ENCODE measurements at places on chromosomes 3 and 15.

DNA sequence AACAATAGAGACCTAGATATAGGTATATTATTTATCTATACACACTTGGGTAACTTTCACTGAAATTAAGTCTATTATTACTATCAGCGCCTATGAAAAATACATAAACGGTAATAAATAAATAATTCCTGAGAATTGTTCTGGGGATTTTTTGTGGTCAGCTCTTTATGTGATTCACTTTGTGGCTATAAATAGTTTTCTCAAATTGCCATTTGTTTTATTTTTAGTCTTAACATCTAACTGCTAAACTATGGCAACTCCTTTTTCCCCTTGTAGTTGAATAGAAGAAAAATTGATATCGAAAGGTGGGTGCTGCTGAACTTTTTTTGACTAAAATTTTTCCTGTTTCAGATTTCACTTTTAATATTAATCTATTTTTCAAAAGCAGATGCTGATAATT lies 189.0 kb downstream of the VGLL3 start:
- DNase-seq, result no peak

DNA sequence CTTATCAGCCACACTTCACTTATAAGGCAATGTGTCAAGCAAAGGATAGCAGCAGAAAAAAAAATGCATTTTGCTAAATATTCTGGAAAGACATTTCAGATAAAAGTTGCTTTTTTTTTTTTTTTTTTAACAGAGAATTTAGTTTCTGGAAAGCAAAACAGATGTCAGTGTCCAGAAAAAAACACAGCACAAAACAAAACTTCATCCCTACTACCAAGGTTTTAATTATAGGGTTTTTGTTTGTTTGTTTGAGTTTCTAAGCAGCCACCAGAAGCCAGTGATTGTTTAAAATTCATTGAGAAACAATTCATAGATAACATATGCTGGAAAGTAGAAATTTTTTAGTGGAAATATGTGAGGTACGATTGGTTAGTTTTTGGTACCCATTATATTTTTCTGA lies 1202.7 kb downstream of the OTOL1 start:
- no peak for DNase-seq

DNA sequence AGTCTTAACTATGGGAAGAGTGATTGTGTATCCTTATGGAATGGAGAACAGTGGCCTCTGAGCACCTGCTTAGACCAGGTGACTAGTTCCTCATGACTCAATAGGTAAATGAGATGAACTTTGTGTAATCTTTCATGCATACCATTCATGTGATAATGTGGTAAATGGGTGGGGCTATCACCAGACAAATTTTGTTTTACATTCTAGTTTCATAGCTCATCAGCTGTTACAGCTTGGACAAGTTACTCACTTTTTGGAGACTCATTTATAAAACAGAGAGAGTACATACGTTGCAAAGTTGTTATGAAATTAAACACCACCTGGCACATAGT lies 103.7 kb upstream of the TGFBR2 start:
- no peak for DNase-seq

DNA sequence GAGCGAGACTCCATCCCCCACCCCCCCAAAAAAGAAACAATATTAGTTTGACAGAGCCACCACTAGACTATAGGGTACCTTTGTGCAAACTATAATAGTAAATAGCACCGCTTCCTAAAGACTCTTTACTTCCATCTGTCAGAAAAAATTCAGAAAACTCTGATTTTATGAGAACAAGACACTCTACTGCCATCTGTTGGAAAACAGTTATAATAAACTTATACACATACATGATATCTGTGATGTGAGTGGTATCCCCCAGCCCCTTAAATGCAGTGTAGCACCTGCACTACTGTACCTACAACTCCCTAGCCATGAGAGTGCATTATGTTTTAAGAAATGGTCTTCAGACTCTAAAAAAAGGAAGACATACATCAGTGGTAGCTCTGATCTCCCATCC lies 47.1 kb upstream of the CTDSPL start:
- no peak for DNase-seq

GRCh38 chr3:171604370-171604769 lies 144.2 kb upstream of the TNIK start:
- DNase-seq, result no peak

DNA sequence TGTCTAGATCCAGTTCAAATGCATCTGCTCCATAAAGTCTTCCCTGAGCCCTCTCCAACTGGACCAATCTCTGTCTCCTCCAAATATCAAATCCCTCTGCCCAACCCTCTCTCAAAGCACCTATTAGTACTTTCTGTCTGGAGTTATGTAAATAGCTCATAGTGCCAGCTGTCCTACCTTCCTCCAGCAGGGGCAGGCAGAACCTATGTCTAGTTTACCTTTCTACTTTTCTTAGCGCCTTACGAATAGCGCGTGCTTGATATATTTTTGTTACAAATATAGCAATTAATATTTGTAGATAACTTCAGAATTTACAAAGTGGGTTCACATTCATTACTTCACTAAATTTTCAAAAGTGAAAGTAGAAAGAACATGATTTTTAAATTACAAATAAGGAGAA lies 14.0 kb upstream of the CCDC80 start:
- DNase-seq, result no peak

DNA sequence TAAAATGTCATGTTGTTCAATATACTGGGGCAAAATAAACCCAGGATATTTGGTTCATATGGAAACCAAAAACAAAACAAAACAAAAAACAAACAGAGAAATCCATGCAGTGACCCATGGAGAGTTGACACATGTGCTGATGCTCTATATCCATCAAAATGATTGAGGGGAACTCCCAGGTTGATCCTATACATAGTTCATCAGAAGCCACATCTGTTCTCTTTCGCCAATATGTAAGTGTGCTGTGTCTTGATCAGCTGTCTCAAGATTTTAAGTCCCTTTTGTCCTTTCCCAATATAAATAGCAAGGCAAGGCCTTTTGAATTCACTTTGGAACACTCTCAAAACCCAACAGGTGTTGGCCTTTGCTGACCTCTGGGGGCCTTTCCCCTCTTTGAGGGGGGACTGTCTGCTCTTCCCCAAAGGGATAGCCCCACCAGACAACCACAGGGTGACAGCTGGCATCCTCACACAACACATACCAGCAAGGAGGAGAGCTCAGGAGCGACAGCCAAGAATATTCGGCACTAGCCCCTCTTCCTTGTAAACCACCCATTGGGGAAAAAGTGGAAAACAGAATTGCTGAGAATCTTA lies 209.4 kb upstream of the CD96 start:
- no peak for DNase-seq

GRCh38 chr15:95826412-95827195 lies 503.9 kb upstream of the NR2F2 start:
- no peak for DNase-seq

- DNase-seq, result no peak
Observed at GRCh38 chr3:68648494-68648893, 283.9 kb downstream of the TAFA4 start.

DNA sequence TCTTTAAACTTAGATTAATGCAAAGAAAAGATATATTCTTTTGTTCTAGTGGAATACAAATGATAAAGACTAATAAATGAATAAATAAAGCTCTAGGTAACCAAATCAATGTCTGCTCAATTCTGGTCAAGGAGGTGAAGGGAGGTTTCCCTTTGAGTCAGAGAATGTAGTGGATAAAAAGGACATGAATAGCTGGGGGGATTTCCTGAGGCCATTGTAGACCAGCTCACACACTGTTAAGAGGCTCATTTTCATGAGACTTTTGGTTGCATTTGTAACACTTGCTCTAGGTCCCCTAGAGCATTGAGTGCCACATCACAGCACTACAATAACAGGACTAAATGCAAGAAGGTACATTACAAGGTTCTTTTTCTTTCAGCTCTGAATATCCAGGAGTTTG lies 170.7 kb downstream of the TIGIT start:
- DNase-seq, result no peak

DNA sequence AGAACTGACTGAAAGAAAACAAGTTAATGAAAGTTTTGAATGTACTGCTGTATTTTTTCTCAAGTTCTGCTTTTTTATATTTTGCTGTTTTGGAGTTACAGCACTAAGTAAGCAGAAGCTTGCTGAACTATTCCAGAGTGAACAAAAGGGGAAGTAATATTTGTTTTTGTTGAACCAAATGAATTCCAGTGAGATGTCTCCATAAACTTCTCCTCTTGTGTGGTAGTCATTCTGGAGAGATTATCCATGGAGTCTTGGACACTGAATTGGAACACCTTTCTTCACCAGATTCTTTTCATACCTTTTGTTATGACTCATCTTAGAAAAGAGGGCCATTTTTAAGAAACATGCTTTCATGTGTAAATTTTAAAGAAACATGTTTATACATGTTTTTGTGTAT lies 8.8 kb downstream of the ANKUB1 start:
- DNase-seq, result no peak

- DNase-seq, result no peak
Observed at GRCh38 chr15:31100738-31101137, 787 bp downstream of the TRPM1 start.

DNA sequence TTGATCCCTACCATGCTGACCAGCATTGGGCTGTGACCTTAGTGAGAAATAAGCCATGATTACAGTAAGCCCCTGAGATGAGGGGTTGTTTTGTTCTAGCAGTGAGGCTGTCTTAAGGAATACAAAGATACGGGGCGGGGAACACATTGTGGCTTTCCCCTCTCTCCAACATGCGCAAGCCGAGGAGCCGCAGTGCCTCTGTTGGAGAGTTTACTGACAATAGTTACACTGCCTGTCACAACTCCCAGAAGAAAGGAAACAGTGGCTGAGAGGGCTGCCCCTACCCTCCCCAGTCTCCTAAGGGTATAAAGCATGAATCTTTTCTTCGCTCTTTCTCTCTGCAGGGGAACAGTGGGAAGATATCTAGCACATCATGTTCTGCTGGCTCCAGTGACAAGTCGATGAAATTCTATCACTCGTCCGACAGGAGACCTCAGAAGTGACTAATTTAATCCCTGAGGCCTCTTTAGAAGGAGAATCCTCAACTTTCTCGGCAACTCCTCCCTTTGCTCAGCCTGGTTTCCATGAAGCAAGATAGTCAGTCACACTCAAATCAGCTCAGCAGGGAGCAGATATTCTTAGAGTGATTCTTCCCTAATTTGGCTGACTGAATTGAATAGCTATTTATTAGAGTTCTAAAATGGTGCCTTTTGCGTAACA lies 409.0 kb upstream of the PROK2 start:
- DNase-seq, result no peak

DNA sequence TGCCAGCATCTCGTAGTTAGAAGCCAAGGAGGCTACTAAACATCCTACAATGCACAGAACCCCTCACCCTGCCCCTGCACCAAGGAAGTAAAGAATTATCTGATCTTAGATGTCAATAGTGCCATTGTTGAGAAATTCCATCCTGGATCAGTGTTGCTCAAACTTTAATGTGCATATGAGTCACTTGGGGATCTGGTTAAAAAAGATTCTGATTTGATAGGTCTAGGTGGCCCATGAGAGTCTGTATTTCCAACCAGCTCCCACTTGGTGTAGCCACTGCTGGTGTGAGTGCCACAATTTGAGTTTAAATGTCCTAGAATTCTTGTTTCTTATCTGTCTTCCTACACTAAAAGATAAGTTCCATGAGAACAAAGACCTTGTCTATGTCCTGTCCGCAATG lies 43.7 kb downstream of the TMEM45A start:
- no peak for DNase-seq

DNA sequence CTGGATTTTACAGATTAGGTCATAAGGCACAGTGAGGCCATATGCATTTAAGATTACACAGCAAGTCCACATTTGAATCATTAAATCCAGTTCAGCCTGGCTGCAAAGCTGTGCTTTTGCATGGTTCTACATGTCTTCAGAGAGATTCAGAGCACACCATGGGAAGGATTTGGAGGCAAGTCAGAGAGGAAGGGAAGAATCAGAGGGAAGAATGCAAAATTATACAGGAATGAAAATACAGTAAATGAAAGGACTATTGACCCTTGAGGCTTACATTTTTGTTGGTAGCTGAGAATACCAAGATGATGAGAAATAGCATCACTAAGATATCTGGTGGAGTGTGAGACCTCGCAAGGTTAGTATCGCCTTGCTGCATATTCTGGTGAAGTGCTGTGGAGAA lies 13.9 kb downstream of the FILIP1L start:
- no peak for DNase-seq

DNA sequence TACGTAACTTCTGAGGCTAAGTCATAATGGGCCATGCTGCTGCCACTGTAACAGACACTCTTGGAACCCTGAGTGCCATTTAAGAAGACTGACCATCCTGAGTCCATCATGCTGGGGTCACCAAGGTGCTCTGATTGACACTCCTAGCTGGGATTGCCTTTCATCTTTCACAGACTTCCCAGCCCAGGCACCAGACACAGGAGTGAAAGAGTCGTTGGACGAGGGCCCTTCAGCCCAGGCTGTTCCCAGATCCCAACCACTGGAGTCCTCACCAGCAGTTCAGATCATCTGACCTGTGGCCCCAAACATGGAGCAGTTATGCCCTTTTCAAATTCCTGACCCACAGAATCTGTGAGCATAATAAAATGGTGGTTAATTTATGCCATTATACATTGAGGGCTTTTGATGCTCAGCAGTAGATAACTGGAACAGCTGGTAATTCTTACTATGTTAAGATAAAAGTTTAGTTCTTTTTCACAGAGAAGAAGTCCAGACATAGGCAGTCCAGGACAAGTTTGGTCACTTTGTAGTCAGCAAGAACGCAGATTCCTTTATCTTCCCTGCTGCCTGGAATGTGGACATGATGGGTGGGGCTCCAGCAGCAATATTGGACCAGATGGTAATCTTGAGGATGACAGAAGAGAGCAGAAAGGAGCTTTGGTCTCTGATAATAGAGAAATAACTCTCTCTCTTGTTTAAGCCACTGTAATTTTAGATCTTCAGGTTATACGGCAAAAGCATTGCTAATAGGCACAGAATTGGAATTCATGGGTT lies 7.3 kb upstream of the EHD4 start:
- no peak for DNase-seq

DNA sequence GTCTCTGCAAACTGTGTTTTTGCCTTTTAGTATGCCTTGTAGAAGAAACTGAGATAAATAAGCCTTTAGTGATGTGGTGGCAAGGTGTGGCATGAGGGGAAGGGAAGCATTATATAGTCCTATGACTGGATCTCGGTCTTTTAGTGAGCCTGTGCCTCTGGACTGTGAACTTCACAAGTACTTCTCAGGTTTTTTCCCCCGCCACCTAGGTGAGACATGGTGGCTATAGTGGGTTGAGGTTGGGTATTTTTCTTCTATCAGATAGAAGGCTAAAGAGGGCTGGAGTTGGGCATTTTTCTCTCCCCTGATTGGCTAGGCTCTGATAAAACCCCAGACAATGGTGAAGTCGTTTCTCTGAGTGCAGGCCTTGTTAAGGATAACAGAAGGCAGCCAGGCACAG lies 38.7 kb upstream of the ZFAND6 start:
- no peak for DNase-seq

DNA sequence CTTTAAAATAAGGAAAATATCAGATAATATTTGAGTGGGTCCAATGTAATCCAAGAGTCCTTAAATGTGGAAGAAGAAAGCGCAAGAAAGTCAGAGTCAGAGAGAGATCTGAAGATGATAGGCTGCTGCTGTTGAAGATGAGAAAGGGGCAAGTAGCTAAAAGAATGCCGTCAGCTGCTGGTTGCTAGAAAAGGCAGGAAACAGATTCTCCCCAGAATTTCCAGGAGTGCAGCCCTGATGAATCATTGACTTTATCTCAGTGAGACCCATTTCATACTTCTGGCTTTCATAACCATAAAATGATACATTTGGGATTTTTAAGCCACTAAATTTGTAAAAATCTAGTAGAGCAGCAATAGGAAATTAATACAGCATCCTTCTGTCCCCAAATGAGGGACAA lies 7.5 kb upstream of the CHMP2B start:
- DNase-seq, result no peak
